HS-27A (cell line): ENCODE measurements at places on chromosomes 6 and 20.

- DNase-seq = no peak
Measured at GRCh38 chr20:5608442-5609161, 141.6 kb upstream of the SHLD1 start.

DNA sequence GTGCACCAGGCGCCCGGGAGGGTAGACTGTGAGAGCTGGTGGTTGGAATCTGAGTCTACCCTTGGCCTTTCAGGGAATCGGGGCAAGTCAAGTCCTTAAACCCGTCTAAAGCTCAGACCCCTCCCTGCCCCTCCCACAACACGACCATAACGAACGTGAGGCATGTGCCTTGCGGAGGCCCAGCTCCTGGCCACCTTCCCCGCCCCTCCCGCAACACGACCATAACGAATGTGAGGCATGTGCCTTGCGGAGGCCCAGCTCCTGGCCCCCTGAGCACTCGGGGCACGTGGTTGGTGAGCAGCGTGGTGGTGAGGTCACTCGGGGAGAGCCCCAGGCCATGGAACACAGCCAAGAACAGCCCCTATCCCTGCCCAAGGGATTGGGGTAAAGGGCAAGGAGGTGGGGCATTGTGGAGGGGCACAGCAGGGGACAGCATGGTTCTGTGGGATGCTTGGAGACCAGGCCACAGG is 132.2 kb downstream of the TAF4 start:
- no peak for DNase-seq

- no peak for DNase-seq
Measured at GRCh38 chr20:45576995-45577394, 2.1 kb downstream of the WFDC8 start.

DNA sequence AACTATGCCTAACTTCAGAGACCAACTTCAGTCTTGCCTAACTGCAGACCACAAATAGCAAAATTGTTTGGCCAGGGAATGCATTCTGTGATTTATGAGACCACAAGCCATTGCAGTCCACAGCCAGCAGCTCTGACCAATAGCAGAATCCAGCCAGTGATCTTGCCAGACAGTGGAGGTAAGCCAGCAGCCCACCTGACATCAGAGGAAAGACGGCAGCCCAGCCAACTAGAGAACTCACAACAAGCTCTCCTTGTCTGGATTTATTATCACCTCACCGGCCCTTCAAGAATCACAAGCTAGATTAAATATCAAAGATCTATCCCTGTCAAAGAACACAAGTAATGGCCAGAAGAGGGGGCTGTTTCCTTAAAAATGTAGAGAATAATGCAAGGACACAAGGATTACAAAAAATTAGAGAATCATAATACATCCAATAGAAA is 66.5 kb upstream of the SLC35F1 start:
- peak; percentile 29 for DNase-seq

DNA sequence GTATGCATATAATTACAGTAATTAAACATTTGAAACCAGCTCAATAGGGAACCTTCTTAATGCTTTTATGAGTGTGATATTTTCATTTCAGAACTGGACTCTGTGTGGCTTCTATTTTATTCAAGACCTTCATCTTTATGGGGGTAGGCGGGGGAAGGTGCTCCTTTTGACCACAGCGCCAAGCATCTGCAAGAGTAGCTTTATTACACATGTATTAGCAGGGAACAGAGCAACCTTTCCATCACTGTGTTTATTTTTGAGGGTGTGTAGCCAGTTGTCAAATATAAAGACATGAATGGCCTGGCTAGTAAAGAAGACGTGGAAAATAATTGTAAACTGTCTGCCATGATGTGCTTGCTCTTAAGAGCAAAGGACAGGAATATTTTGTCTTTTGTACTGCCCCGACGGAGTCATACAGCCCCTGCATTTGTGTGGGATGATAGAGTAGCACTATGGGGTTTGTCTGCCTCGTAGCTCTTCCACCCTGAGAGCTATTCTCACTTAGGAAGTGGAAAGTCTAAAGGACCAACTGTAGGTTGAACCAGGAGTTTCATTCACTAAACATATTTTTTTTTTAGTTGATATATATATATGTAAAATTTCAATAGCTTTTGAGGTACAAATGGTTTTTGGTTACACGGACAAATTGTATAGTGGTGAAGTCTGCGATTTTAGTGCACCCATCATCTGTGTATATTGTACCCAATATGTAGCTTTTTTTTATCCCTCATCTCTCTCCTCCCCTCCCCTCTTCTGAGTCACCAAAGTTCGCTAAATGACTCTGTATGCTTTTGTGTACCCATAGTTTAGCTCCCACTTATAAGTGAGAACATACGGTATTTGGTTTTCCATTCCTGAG is 91.2 kb downstream of the CARMIL1 start:
- no peak for DNase-seq

DNA sequence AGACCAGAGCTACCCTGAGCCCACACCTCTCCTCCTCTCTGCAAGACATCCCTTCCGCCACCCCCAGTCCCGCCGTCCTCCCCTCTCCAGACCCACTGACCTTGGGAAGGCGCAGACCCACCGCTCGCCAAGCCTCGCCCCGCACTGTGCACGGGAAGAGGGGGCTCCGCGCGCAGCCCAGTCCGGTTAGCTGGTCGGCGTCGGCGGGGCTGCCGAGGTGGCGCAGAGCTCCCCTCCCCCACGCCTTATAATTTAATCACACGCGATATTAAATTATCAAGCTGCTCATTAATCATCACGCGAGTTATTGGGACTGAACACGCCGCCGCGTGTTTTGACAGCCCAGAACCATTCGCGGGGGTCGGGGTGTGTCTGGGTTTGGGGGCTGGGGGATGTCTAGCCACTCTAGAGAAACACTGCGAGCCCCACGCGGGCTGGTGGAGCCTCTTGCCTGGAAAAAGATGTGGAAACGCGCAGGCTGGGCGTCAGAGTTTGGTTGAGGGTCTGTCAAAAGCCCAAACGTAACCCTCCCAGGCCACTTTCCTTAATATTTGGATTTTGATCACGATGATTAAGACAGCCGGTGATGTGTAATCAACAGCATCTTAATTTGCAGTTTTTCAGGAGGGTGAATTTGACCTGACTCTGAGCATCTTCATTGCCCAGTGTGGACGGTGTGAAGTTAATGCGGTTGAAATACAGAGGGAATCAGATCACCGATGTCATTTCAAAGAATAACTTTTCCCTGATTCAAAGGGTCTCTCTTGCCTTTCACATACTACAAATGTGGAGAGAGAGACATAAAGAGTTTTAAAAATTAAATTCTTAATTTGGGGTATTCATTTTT is at the start of gene LINC00237:
TSS of gene LINC00237 (minus strand) at position 188 of the 847 bp plus-strand sequence.
- DNase-seq = no peak

DNA sequence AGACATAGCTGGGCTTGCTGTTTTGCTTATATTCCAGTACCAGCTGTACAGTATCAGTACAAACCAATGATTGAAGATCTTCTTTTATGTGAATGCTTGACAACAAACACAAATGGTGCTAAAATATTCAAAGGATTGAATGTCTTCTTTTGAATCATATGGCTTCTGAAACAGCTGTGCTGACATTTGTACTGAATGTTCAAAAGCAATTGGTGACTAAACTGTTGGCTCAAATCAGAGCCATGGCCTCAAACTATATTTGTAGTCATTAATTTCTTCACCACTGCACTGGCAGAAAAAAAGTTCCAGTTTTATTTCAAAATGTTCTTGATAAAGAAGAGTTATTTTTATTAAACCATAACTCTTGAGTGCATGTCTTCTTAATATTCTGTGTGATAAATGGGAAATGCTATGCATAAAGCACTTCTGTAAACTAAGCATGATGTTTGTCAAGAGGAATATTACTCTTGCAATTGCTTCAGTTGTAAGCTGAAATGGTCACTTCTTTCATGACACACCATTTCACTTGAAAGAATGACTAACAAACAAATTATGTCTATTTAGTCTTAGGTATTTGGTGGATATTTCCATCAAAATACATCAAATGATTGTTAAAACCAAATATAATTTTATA is 45.9 kb upstream of the CENPW start:
- DNase-seq = no peak

DNA sequence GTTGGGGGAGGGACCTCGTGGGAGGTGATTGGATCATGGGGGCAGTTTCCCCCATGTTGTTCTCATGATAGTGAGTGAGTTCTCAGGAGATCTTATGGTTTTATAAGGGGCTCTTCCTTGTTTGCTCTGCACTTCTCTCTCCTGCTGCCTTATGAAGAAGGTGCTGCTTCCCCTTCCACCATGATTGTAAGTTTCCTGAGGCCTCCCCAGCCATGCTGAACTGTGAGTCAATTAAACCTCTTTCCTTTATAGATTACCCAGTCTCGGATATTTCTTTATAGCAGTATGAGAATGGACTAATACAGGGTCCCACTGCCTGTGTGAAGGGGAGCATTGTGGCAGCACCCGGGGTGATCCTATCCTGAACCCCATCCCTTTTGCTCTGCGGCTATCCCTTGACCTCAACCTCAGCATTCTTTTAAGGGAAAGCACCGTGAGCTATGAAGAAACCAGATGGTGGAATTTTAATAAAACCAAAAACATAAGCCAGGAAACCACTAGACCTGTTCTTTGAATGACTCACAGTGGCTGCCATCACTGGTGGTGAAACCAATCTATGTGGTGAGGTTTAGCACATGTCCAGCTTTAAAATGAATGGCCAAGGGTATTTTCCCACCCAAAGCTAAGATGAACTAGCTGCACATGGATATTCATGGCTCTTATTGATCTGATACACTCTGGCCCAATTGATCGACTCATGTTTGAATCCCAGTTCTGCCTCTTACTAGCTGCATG is 62.2 kb downstream of the ZDHHC14 start:
- peak; percentile 40 for DNase-seq

- no peak for DNase-seq
Measured at GRCh38 chr6:1766654-1767053, 156.9 kb downstream of the FOXC1 start.

DNA sequence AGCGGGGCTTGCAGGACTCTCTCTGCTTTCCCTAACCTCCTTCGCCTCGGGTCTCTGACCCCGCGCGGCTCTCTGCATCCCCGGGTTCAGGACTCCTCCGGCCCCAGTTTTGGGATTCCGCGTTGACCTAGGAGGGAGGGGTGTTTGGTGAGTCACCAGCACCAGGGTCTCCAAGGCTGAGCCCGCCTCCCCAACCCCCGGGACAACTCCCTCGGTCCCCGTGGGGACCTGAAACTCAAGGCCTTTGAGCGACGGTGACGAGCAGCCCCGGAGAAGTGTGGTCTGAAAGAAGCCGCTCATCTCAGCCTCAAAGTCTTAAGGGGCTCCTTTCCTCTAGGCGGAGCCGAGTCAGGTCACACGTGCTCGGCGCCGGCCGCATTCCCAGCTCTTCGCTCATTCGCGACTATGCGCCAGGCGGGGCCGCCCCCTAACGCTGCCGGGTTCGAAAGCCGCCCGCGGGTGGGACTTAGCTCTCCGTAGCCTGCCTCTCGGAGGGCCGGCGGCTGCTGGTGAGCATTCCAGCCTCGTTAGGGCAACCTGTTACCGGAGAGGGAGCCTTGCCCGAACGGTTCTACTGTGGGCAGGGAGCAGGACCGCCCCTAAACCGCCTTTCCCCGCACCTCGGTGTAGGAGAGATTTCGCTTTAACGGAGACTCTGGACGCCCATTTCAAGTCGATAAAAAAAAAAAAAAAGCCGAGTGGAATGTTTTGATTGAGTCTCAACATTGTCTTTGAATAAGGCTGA is 3.0 kb upstream of the PRDM13 start:
- no peak for DNase-seq
